Upper lobe of right lung (tissue), 1 donor: ENCODE measurements at places on chromosomes 7 and 10. TPM values are rescaled to one million over a fixed set of nuclear protein-coding genes. Genes with fewer than 3 reads are reported as not detected.
A peak's percentile ranks its signal among the peaks of the same experiment; 100 is the strongest.

The TSPAN12 gene
- total RNA-seq = 51.8 TPM

The ASIC3 gene
- 2.6 TPM for total RNA-seq

The PTPN20 gene
- 2.6 TPM for total RNA-seq

- H3K4me3 ChIP-seq = no peak overlapping the region
- H3K27ac ChIP-seq = no peak overlapping the region
- no peaks in the 10 kb centered on the region for H3K27me3 ChIP-seq
Measured at GRCh38 chr7:24971333-24972165, 8.4 kb downstream of the OSBPL3 start.

DNA sequence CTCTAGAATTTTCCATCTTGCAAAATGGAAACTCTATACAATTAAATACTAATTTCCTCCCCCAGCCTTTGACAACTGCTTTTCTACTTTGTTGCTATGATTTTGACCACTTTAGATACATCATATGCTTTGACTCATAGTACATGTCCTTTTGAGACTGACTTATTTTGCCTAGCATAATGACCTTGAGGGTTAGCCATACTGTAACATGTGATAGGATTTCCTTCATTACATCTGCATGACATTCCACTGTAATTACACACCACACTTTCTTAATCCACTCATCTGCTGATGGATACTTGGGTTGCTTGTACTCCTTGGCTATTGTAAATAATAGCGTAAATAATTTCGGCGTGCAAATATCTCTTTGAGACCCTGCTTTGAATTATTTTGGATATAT, 127.7 kb downstream of the JAZF1 start:
- H3K4me3 ChIP-seq = no peak overlapping the region
- H3K27ac ChIP-seq = no peak overlapping the region
- no peaks in the 10 kb centered on the region for H3K27me3 ChIP-seq

- H3K27me3 ChIP-seq = no peaks in the 10 kb centered on the region
- no peak overlapping the region for H3K4me3 ChIP-seq
Measured at GRCh38 chr10:76557366-76557765, 1080.2 kb downstream of the KCNMA1 start.

DNA sequence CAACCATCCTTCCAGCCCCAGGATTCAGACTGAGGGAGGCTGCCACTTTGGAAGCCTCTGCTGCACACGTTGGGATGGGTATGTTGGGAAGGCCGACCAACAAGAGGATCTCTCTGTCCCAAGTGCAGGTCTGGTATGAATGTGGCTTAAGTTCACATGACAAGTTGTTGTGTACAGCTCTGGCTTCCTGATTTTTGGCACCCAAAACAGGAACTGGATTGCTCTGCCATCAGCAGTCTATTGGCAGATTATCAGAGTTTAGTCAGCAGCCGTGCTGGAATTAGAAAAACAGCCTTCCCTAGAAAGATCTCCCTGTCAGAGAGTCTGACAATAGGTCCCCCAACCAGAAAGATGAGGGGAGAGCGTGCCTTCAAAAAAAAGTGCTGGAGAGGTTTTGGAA, 66.9 kb downstream of the GOLGA7B start:
- H3K4me1 ChIP-seq = peaks cover 11% of the 10 kb centered on the region
- H3K4me3 ChIP-seq = no peak overlapping the region
- H3K27me3 ChIP-seq = no peaks in the 10 kb centered on the region
- H3K27ac ChIP-seq = no peak overlapping the region
- DNase-seq = no peak

- DNase-seq = no peak
- H3K27me3 ChIP-seq = no peaks in the 10 kb centered on the region
- no peaks in the 10 kb centered on the region for H3K4me1 ChIP-seq
Measured at GRCh38 chr7:41185851-41186250, 517.0 kb downstream of the INHBA start.

GRCh38 chr7:17902599-17902998, 37.7 kb downstream of the SNX13 start:
- no peak for DNase-seq
- no peak overlapping the region for H3K27ac ChIP-seq
- no peak overlapping the region for H3K4me3 ChIP-seq
- H3K27me3 ChIP-seq = no peaks in the 10 kb centered on the region
- no peaks in the 10 kb centered on the region for H3K36me3 ChIP-seq

DNA sequence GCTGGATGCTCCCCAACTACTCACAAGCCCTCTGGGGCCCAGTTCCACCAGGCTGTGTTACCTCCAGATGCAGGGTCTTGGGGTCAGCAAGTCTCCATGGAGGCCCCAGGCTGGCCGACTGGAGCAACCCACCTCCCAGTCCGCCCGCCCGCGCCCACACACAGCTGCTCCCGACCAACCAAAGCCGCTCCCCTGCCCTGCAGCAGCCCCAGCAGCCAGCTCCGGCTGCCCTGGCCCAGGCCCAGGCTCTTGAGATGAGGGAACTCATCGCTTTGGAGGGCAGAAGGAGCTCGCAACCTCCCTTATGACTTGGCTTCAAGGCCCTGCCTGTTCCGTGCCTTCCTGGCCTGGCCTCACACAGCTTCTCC, 47.2 kb downstream of the LRRC20 start:
- H3K27ac ChIP-seq = no peak overlapping the region
- peak; percentile 63 for DNase-seq
- H3K27me3 ChIP-seq = no peaks in the 10 kb centered on the region
- H3K4me3 ChIP-seq = no peak overlapping the region
- no peaks in the 10 kb centered on the region for H3K36me3 ChIP-seq
- peaks cover 20% of the 10 kb centered on the region for H3K4me1 ChIP-seq

DNA sequence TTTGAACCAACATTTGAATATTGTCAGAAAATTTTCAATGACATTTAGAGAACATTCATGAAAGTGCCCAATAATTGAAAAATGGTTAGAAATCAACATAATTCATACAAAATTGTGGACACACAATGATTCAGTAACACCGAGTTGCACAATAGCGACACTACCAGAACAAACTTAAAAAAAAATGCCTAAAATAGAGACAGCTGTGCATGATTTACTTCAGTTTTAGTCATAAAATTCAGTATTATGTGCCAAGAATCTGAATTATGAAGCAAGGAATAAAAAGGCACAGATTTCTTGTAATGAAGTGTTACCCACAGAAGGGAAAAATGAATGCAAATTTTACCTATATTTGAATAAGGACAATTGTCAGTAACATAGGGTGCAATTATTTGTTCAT, 396.0 kb downstream of the SEMA3D start:
- no peak overlapping the region for H3K27ac ChIP-seq
- no peaks in the 10 kb centered on the region for H3K27me3 ChIP-seq

GRCh38 chr7:29189743-29190201, 4.8 kb upstream of the CHN2 start:
- no peaks in the 10 kb centered on the region for H3K4me1 ChIP-seq
- H3K27me3 ChIP-seq = peaks cover 4% of the 10 kb centered on the region
- H3K4me3 ChIP-seq = peak overlapping the region; percentile 6
- H3K36me3 ChIP-seq = no peaks in the 10 kb centered on the region

DNA sequence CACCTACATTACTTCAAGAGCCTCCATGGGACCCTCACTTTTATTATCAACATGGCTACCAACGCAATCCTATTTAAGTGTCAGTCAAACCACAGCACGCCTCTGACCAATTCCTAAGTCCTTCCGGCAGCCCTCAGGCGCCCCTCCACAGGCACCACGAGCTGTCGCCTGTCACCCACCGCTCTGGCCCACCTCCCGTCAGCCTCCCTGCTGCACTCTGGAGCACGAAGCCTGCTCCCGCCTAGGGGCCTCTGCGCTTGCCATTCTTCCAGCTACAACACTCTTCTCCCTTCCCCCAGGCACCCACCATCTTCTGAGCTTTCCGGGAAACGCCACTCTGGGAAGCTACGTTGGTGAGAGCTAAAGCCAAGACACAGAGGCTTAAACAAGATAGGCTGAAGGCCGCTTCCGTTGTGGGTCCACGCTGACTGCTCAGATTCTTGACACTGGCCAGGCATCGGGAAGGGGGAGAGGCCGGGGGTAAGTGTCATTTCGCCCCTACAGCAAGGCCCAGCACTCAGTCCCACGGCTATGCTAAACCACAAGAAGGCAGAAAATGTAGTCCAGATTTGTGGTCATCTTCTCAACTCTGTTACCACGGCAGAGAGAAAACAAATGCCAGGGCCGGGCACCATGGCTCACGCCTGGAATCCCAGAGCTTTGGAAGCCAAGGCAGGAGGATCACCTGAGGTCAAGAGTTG, 56.7 kb downstream of the GNA12 start:
- no peak for DNase-seq
- no peaks in the 10 kb centered on the region for H3K27me3 ChIP-seq
- H3K4me3 ChIP-seq = no peak overlapping the region
- peaks cover 8% of the 10 kb centered on the region for H3K4me1 ChIP-seq
- H3K27ac ChIP-seq = no peak overlapping the region

DNA sequence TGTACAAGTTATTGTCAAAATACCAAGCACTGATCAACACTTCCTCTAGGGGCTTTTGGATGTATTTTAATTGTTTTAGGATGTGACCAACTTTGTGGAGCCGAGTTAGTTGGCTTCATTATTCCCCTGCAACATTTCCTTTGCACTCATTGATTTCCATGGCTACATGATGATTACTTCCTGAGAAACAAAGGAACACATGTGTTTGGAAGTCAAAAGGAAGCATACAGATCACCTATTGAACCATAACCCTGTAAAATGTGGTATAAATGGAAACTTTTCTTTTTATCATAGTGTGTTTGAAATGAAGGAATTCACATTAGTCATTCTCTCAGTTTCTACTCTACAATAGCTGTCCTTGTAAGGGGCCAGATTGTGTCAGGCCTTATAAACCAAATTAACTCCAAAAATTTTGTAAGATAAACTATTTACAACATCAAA, 32.2 kb upstream of the EXOC6 start:
- H3K27ac ChIP-seq = no peak overlapping the region
- H3K27me3 ChIP-seq = no peaks in the 10 kb centered on the region
- no peaks in the 10 kb centered on the region for H3K36me3 ChIP-seq
- H3K4me3 ChIP-seq = no peak overlapping the region
- no peak for DNase-seq
- no peaks in the 10 kb centered on the region for H3K4me1 ChIP-seq

GRCh38 chr10:92696606-92697383, 7.0 kb downstream of the HHEX start:
- peaks cover 12% of the 10 kb centered on the region for H3K36me3 ChIP-seq
- H3K27ac ChIP-seq = no peak overlapping the region
- peaks cover 12% of the 10 kb centered on the region for H3K4me1 ChIP-seq
- peaks cover under 1% of the 10 kb centered on the region for H3K27me3 ChIP-seq
- H3K4me3 ChIP-seq = no peak overlapping the region

DNA sequence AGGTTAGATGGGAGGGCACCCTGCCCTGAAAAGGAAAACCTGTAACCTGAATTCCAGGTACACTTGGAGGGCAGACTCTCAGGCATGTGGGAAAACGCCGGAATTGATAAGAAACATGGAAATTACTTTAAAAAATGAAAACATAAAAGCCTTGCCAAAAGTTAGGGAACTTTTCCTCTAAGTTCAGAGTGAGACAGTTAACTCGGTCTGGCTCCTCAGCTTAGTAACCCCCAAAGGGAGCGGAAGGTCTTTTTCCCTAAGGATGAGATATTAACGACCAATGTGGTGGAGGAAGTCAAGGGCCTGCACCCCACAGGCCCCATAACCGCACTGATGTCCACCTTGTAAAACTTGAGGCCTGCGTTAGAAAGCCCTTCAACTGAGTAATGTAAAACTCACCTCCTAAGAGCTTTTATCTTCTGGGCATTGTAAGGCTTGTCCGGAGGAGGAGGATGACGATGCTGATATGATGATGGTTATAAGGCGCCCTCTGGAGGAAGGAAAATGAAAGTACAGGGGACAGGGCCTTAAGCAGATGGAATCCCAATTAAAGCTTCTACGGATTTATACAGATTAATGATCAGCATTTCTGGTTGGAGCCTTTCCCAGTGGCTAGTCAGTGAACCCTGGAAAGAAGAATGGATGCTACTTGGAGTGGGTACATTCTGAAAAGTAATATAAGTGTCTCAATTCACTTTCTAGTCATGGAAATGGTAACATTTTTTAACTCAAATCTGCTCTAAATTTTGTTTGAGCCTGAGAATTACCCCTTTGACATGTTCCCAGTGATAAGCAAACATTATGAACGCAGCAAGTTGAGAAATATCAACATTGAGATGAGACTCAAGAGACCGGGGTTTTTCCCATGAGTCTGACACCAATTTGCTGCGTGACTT, 694 bp downstream of the COL1A2 start:
- peak overlapping the region; percentile 57 for H3K4me3 ChIP-seq
- no peaks in the 10 kb centered on the region for H3K27me3 ChIP-seq
- DNase-seq = no peak
- peak overlapping the region; percentile 85 for H3K27ac ChIP-seq
- no peaks in the 10 kb centered on the region for H3K4me1 ChIP-seq

DNA sequence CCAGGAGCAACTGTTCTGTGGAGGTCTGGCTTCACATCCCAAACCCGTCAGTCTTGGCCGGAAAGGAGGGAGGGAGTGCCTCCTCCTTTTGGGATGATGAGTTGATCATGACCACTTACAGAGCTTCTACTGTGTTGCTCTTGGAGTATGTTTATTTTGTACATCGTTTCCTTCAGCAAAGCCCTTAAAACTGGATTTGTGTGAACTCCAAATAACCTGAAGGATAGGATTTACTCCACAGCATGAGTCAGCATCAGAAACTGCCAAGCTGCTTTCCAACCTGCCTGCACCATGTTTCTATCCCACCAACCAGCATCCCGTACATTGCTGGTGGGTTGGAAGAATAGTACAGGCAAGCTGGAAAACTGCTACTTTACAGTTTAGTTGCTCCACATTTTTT, 3.5 kb downstream of the CCDC201 start:
- peak; percentile 10 for DNase-seq
- H3K27me3 ChIP-seq = no peaks in the 10 kb centered on the region
- H3K4me3 ChIP-seq = no peak overlapping the region
- no peaks in the 10 kb centered on the region for H3K36me3 ChIP-seq

DNA sequence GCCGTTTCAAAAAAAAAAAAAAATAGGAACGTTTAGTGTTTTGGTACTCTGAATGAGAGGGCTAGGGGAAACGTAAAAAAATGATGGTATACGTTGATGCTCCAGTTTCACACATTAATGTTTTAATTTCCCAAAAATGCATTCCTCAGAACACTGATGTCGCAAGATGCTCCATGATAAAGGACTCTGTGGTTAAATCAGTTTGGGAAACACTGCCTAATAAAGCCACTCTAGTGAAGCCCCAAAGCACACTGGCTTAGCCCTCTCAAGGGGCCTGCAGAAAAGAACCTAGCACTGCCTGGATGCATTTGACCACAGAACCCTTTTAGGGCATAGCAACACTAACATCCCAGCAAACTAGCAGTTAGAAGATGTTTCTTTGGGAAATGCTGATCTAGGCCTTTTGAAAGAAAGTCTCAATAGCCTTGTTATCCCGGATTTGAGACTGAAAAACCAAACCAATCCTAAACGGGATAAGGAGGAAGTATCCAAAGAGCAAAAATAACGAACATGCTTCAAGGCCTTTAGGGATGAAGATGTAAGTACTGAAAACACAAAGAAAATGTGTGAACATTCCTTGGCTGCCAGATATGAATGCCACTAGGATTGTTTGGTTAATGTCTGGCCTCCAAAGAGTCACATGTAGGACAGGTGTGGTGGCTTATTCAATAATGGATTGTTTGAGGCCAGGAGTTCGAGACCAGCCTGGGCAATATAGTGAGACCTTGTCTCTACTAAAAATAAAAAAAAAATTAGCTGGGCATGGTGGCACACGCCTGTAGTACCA, 11.0 kb downstream of the DLG5 start:
- no peak for DNase-seq
- H3K4me3 ChIP-seq = no peak overlapping the region
- H3K27me3 ChIP-seq = no peaks in the 10 kb centered on the region
- no peaks in the 10 kb centered on the region for H3K36me3 ChIP-seq
- peaks cover 7% of the 10 kb centered on the region for H3K4me1 ChIP-seq
- H3K27ac ChIP-seq = no peak overlapping the region
